ENCODE measurements at places on chromosomes 1 and 21.

DNA sequence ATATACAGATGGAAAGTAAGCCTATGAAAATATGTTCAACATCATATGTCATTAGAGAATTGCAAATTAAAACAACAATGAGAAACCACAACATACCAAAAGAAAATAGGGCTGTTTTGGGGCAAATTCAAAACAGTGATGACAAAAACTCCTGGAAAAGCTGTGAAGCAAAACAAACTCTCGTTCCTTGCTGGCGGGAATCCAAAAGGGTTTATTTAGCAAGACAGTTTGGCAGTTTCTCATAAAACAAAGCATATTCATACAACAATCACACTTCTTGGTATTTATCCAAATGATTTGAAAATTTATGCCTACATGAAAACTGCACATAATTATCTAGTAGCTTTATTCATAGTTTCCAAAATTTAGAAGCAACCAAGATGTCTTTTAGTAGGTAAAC lies 44.4 kb downstream of the COL11A1 start:
- no peaks in the 10 kb centered on the region for H3K36me3 ChIP-seq
- H3K4me1 ChIP-seq = no peaks in the 10 kb centered on the region
- H3K4me3 ChIP-seq = no peak overlapping the region
- no peak overlapping the region for H3K27ac ChIP-seq
- ATAC-seq = no peak
- H3K27me3 ChIP-seq = no peaks in the 10 kb centered on the region

DNA sequence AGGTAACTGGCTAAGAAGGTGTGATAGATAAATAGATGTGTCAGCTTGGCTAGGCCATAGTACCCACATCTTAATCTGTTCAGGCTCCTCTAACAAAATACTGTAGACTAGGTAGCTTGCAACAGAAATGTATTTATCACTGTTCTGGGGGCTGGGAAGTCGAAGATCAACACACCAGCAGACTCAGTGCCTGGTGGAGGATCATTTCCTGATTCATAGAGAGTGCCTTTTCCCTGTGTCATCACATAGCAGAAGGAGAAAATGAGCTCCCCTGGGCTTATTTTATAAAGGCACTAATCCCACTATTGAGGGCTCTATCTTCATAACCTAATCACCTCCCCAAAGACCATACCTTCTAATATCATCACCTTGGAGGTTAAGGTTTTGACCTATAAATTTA lies 532.7 kb upstream of the OLFM3 start:
- H3K36me3 ChIP-seq = no peaks in the 10 kb centered on the region
- no peaks in the 10 kb centered on the region for H3K4me1 ChIP-seq
- ATAC-seq = peak; percentile 34
- H3K27ac ChIP-seq = no peak overlapping the region

DNA sequence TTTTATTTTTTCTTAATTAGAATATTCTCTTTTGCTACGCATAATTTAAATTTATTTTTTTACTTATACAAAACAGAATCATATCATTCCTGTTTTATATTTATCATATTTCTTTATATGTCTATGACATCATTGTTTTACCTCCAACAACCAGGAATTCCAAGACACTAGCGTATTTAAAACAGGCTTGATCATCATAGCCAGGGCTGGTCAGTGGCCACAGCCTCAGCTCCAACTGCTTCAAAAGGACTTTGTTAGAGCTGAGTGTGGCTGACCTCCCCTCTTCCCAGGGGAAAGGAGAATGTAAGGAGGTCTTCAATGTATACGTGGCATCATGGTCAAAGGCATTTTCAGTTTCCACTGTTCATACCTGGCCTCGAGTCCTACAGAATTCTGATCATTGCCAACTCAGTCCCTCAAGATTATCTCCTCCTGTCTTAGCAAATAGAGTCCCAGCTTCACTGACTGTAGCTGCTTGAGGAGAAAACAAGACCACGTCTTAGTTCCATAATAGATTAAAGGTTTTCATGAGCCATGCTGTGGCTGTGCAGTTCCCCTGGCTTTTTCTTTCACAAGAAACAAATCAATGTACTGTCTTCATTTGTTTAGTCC lies 444.0 kb downstream of the PTPRC start:
- peaks cover 3% of the 10 kb centered on the region for H3K4me1 ChIP-seq
- no peaks in the 10 kb centered on the region for H3K27me3 ChIP-seq
- no peak overlapping the region for H3K27ac ChIP-seq
- no peak overlapping the region for H3K4me3 ChIP-seq
- H3K36me3 ChIP-seq = no peaks in the 10 kb centered on the region

GRCh38 chr1:244634546-244634945 lies 18.4 kb upstream of the DESI2 start:
- no peak overlapping the region for H3K4me3 ChIP-seq
- H3K27me3 ChIP-seq = peaks cover 7% of the 10 kb centered on the region
- no peak overlapping the region for H3K27ac ChIP-seq
- H3K36me3 ChIP-seq = peaks cover 7% of the 10 kb centered on the region

DNA sequence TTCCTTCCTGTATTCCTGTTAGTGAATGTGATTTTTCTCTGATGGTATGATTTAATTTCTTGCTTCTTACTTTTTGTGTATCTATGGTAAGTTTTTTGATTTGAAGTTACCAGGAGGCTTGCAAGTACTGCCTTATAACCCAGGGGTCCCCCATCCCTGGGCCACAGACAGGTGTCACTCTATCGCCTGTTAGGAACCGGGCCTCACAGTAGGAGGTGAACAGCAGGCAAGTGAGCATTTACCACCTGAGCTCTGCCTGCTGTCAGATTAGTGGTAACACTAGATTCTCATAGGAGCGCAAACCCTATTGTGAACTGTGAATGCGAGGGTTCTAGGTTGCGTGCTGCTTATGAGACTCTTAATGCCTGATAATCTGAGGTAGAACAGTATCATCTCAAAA lies 143.3 kb downstream of the RPS6KC1 start:
- H3K27ac ChIP-seq = no peak overlapping the region
- H3K4me1 ChIP-seq = no peaks in the 10 kb centered on the region
- no peak for ATAC-seq
- no peaks in the 10 kb centered on the region for H3K27me3 ChIP-seq

GRCh38 chr1:68796888-68797287 lies 300.0 kb upstream of the DEPDC1 start:
- H3K36me3 ChIP-seq = no peaks in the 10 kb centered on the region
- no peak overlapping the region for H3K4me3 ChIP-seq
- no peaks in the 10 kb centered on the region for H3K4me1 ChIP-seq
- no peak overlapping the region for H3K27ac ChIP-seq

GRCh38 chr21:40445349-40445921 lies 401.5 kb downstream of the DSCAM start:
- no peaks in the 10 kb centered on the region for H3K36me3 ChIP-seq
- H3K27ac ChIP-seq = no peak overlapping the region
- H3K4me1 ChIP-seq = no peaks in the 10 kb centered on the region
- no peak for ATAC-seq
- H3K27me3 ChIP-seq = no peaks in the 10 kb centered on the region

DNA sequence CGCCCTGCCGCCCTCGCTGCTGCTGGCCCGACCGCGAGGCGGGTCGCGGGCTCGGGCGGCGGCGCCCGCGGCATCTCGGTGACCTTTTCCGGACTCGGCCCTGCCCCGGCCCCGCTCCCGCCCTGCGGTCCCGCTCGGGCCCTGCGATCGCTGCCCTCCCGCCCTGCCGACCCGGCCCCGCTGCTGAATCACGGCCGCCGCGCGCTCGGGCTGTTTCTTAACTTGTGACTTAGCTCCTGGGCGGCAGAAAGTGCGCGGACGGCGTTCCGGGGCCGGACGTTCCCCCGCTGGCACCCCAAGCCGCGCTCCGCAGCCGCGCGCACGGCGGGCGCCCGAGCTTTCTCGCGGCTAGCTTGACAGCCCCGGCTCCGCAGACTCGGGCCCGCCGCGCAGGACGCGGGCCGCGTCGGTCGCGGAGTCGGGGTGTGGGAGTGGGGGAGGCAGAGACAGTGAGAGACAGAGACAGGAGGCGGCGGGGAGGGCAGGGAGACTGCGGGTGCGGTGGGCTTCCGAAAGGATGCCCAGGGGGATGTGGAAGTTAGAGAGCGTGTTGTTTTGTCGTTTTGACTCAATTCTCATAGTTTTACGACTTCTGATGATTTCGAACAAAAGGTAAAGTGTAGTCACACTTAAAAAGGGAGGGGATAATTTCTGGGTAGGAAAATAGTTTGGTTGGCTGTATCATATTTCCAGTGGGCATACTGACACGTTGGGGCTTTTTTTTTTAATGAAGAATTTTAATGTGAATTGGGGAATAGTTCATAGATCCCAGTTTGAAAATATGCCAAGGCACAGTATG lies 49.8 kb downstream of the PRDM2 start:
- H3K27me3 ChIP-seq = no peaks in the 10 kb centered on the region
- H3K4me3 ChIP-seq = peak overlapping the region; percentile 96
- peak overlapping the region; percentile 82 for H3K27ac ChIP-seq
- peak; percentile 37 for ATAC-seq

DNA sequence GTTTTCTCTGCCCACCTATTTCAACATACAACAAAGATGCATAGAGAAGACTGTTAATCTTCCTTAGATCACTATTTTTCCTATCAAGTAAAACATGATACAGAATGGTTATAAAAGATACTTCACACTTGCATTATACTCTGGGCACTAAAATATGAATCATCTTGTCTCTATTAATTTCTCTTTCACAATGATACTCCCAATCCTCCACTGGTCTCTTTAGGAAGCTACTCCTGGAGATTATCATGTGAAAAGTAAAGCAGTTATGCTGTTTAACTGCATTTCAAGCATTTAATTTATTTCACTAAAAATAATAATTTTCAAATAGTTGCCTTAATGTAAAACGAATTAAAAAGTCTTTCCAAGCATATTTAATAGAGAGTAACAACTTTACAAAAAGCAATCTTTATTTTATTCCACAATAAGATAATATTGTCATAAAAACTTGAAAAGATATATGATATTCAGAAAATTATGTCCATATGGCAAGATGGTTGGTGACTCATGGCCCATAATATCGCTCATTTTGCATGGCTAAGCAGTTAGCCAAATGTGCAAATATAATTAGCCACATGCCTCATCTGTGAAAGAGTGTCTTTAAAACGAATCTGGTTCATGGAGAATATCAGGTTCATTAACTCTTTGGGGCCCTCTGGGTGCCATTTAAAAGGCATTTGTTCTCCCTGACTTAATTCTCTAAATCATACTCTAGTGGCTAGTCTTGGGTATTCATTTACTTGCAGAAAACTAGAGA lies 1569.0 kb upstream of the B3GALT2 start:
- H3K4me1 ChIP-seq = no peaks in the 10 kb centered on the region
- no peak overlapping the region for H3K4me3 ChIP-seq
- H3K27me3 ChIP-seq = no peaks in the 10 kb centered on the region
- H3K27ac ChIP-seq = no peak overlapping the region

- H3K4me3 ChIP-seq = no peak overlapping the region
- H3K27ac ChIP-seq = no peak overlapping the region
- H3K27me3 ChIP-seq = peaks cover 9% of the 10 kb centered on the region
These were observed 82.6 kb upstream of the CCDC190 start for GRCh38 chr1:162943622-162944021.

GRCh38 chr1:235063068-235063765 lies 65.4 kb downstream of the TOMM20 start:
- H3K36me3 ChIP-seq = no peaks in the 10 kb centered on the region
- no peaks in the 10 kb centered on the region for H3K27me3 ChIP-seq
- H3K27ac ChIP-seq = peak overlapping the region; percentile 81
- H3K4me1 ChIP-seq = peaks cover 47% of the 10 kb centered on the region
- no peak overlapping the region for H3K4me3 ChIP-seq

- ATAC-seq = peak; percentile 41
- peaks cover 11% of the 10 kb centered on the region for H3K4me1 ChIP-seq
- no peak overlapping the region for H3K27ac ChIP-seq
- no peaks in the 10 kb centered on the region for H3K27me3 ChIP-seq
- H3K36me3 ChIP-seq = peaks cover 22% of the 10 kb centered on the region
- H3K4me3 ChIP-seq = no peak overlapping the region
These were observed 58.7 kb downstream of the RABGAP1L start for GRCh38 chr1:174217787-174218574.

GRCh38 chr1:179016706-179017382 lies 8.8 kb upstream of the FAM20B start:
- no peaks in the 10 kb centered on the region for H3K4me1 ChIP-seq
- H3K4me3 ChIP-seq = no peak overlapping the region
- H3K27ac ChIP-seq = no peak overlapping the region
- no peaks in the 10 kb centered on the region for H3K27me3 ChIP-seq
- no peaks in the 10 kb centered on the region for H3K36me3 ChIP-seq
- no peak for ATAC-seq

- no peak overlapping the region for H3K4me3 ChIP-seq
- no peaks in the 10 kb centered on the region for H3K27me3 ChIP-seq
- H3K27ac ChIP-seq = no peak overlapping the region
- no peak for ATAC-seq
These were observed 30.6 kb downstream of the MORN1 start for GRCh38 chr1:2360588-2361364.

- no peak for ATAC-seq
- H3K27ac ChIP-seq = no peak overlapping the region
- no peaks in the 10 kb centered on the region for H3K27me3 ChIP-seq
These were observed 341.1 kb downstream of the TGFB2 start for GRCh38 chr1:218686258-218686657.

GRCh38 chr1:57079454-57080157 lies 113.8 kb upstream of the C8B start:
- H3K4me3 ChIP-seq = no peak overlapping the region
- no peak for ATAC-seq
- no peaks in the 10 kb centered on the region for H3K27me3 ChIP-seq
- H3K4me1 ChIP-seq = no peaks in the 10 kb centered on the region
- H3K36me3 ChIP-seq = no peaks in the 10 kb centered on the region

DNA sequence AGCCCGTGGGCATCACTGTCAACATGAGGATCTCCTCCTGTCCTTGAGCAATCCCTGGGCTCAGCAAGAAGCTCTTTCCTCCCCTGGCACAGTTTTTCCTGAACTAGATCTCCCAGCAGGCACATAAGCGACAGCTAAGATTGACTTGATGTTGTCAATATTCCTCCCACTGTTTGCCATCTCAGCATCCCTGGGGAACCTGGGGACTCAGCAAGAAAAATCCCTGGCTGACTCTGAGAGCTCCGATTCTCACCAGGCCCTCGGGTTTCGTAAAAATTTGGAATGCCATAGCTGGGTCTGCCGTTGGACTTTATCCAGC lies 687.2 kb downstream of the MATN1 start:
- no peak overlapping the region for H3K27ac ChIP-seq
- no peaks in the 10 kb centered on the region for H3K36me3 ChIP-seq
- H3K4me1 ChIP-seq = no peaks in the 10 kb centered on the region
- H3K27me3 ChIP-seq = peaks cover 22% of the 10 kb centered on the region
- ATAC-seq = no peak
- H3K4me3 ChIP-seq = no peak overlapping the region

DNA sequence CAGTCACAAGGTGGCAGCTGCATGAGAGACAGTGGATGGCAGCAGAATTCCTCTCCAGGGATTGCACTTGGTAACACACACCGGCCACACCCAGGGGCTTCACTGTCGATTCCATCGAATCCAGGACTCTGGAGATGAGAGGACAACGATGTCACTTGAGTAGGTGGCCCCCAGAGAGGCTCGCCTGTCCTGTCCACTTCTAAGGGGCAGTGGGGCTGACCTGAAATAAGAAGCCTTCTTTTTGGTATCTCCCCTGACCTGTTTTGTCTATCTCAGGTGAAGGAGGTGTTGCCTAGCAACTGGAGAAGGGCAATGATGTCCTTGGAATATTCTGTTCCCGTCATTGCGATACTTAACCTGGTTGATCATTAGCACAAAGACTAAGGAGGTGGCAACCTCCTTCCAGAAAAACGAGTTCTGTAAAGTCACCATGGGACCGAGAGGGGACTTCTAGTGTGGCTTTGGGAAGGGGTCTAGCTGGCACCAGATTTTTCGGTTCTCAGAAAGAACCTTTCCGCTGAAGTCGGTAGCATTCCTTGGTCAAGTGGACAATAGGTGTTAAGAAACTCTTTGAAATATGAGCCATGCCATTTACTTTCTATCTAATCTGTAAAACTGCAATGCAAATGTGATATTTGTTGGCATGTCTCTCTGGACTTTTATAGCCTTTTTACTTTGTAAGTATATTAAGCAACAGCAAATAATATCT lies 85.2 kb upstream of the TMPRSS2 start:
- no peak overlapping the region for H3K4me3 ChIP-seq
- no peaks in the 10 kb centered on the region for H3K4me1 ChIP-seq
- ATAC-seq = no peak
- H3K27ac ChIP-seq = no peak overlapping the region
- no peaks in the 10 kb centered on the region for H3K36me3 ChIP-seq

Measured in stimulated activated memory B cell treated with anti-CD40 and anti-IgM and Interleukin-4, amounts not matched to agents 10 μg/mL and 1 μg/mL and 100 μg/mL, for 72 hours (primary cell).